ENCODE measurements at places on chromosomes 11 and 22. TPM values are rescaled to one million over a fixed set of nuclear protein-coding genes. Genes with fewer than 3 reads are reported as not detected.

Gene PRR33
- not detected for total RNA-seq

Gene ARRB1
- total RNA-seq: 4.6 TPM

Gene TMPRSS5
- 0.08 TPM for total RNA-seq

Gene VPS37C
- 19.7 TPM for total RNA-seq

Gene ARSA
- total RNA-seq: 18.8 TPM

Gene CCDC73
- not detected for total RNA-seq

Gene CD6
- 0.15 TPM for total RNA-seq

Gene TRIM51
- total RNA-seq: not detected

Gene MAJIN
- total RNA-seq: not detected

Gene CHRM1
- not detected for total RNA-seq

Gene ANO9
- 1.8 TPM for total RNA-seq

Gene SNAP29
- total RNA-seq: 17.9 TPM

Gene OR51B2
- total RNA-seq: not detected

Gene MS4A7
- not detected for total RNA-seq

Gene TMPRSS13
- not detected for total RNA-seq

Gene OR56A4
- not detected for total RNA-seq

Gene ZNF214
- total RNA-seq: 0.76 TPM

Gene KRTAP5-8
- total RNA-seq: not detected

Gene GGTLC2
- total RNA-seq: not detected

Gene ZFPL1
- 32.5 TPM for total RNA-seq

Gene MMP1
- total RNA-seq: 0.84 TPM

Gene ANAPC15
- 90.2 TPM for total RNA-seq

Gene NLRP14
- not detected for total RNA-seq

Gene SLC6A5
- total RNA-seq: not detected

Gene CST6
- not detected for total RNA-seq

Gene SEC14L3
- total RNA-seq: not detected

Gene OTOG
- not detected for total RNA-seq

Gene PNPLA3
- total RNA-seq: 0.68 TPM

Gene IGLL1
- not detected for total RNA-seq

Gene PIH1D2
- total RNA-seq: 0.77 TPM

Gene RIMBP3C
- 0.18 TPM for total RNA-seq

Gene ROM1
- 5.0 TPM for total RNA-seq

Gene TANGO2
- total RNA-seq: 15.4 TPM

Gene ADAMTS15
- total RNA-seq: 7.5 TPM

Gene KRTAP5-9
- not detected for total RNA-seq

Gene GNB1L
- 19.2 TPM for total RNA-seq

Gene OR51M1
- not detected for total RNA-seq
